Effector memory CD8-positive, alpha-beta T cell (primary cell): ENCODE measurements at places on chromosomes 4 and X.

DNA sequence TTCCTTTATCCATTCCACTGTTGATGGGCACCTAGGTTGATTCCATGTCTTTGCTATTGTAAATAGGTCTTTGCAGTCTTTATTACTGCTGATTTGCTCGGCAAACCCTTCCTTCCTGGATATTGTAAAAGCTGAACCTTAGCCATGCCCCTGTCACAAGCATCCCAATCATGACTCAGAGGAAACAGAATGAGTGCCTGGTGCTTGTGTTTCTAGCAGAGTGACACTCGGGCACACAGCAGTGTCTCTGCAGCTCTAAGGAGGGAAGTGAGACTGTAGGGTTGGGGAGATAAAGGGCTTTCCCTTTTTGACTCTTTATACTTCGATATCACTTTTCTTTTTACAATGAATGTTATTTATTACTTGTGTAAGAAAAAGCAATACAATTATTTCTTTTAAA, 83.3 kb downstream of the AKAP4 start:
- no peak for DNase-seq

- no peak for DNase-seq
These were observed 87.3 kb downstream of the PJA1 start for GRCh38 chrX:69077895-69078455.

- no peak for DNase-seq
These were observed 94.8 kb downstream of the RNF150 start for GRCh38 chr4:141038428-141038827.

- no peak for DNase-seq
These were observed 229.5 kb downstream of the GALNTL6 start for GRCh38 chr4:172042714-172043114.

GRCh38 chr4:48683784-48684666, 96.1 kb downstream of the FRYL start:
- no peak for DNase-seq

DNA sequence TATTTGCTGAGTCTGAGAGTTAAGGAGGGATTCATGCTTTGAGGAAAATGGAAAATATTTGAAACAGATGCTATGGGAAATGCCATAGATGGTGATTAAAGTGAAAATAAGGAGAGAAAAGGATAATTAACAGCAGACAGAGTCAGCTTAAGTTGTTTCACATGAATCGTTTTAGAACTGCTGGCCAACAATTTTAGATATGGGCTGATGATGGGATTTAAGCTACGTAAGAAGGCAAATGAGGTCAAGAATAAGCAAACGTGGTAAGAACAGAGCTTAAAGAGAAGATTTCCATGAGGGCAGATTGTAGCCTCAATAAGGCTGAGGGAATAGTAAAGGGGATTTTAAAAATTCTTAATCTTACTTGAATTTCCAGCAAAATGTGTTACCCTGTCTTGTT, 77.9 kb downstream of the MFAP3L start:
- DNase-seq, result no peak

DNA sequence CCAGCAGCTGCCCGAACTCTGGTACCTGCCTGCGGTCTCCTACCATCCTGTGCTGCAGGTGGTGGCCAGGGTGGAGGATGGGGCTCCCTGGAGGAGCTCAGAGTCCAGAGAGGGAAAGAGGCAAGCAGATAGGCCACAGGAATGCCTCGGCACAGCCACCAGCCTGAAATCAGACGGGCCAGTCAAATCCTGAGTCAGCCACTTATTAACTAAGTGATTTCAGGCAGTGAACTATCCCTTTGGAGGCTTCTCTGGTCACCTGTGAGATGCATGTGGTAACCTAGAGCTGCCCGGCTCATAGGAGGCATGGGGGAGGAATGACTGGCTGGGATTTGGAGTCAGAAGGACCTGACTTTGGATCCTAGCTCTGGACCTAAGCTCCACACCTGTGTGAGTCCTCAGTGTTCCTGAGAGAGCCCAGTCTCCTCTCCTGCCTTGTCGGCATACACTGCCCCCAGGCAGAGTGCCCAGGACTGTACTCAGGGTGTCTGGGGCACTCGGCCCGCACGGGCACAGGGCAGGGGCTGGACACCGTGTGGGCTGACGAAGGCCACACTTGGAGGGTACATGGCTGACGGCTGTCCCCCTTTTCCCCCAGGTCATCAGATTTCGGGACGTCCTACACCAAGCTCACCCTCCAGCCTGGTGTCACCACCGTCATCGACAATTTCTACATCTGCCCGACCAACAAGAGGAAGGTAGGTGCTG, 96.4 kb upstream of the PSAPL1 start:
- no peak for DNase-seq

- DNase-seq, result no peak
These were observed 326.5 kb downstream of the ASMT start for GRCh38 chrX:1941321-1941720.

DNA sequence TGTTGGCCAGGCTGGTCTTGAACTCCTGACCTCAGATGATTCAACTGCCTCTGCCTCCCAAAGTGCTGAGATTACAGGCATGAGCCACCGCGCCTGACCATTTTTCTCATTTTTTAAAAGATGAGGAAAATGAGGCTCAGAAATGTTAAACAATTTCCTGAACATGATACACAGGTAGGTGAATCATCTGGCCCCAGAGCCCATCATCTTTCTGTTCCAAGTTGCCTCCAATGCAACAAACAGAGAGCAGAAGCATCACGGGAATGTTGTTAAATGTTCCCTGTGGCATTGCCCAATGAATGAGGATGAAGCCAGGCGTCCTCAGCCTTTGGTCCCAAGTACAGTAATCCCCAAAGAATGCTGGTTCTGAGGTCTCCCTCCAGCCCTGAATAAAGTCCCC, 31.3 kb upstream of the ANXA5 start:
- no peak for DNase-seq

DNA sequence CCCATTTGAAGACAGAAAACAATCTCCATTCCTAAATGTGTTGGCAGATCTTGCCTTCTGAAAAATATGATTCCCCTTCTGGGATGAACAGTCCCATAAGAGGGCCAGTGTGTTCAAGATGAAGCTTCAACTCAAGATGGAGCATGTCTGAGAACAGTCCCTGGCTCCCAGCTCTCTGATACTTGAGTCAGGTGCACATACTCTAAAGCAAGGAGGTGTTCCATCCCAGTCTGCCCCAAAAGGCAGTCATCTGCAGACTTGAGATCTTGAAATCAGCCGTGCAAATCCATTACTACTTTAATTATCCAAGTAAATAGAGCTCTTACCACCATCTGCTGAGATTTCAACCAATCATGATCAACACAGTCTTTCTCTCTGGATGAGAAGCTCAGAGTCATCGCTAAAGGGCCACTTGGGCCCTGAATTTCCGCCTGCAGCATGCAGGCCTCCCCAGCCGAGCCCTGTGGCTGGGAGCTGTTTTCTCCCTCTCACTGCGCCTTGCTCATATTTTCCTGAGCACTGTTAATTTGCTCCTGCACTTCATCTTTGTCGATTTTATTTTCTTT, 22.2 kb downstream of the CCDC149 start:
- DNase-seq, result no peak

GRCh38 chr4:8269535-8270417, at the start of gene HTRA3:
TSS of gene HTRA3 (plus strand) at chr4:8269754. CDS start at chr4:8269969, 215 bp downstream.
- DNase-seq, result no peak

GRCh38 chrX:30489323-30489722, 88.2 kb downstream of the TASL start:
- DNase-seq, result no peak

- DNase-seq, result no peak
These were observed 106.2 kb upstream of the RAPGEF2 start for GRCh38 chr4:158996669-158997074.

DNA sequence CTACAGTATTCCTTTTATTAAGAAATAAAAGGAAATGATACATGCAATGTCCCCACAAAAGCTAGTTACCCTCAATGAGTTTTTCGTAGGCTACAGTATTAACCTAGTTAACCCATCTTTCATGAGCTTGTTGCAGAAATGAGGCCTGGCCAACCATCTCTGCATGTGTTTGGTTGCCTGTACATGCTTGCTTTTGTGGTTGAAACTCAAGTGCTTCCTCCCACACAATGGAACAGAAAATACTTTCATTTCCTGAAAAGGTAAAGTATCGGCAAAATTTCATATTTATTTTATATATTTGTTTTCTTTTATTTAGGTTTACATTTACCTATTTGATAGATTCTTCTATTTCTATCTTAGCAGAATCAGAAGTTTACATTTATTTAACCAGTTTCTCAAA, 214.6 kb upstream of the FAM241A start:
- no peak for DNase-seq

DNA sequence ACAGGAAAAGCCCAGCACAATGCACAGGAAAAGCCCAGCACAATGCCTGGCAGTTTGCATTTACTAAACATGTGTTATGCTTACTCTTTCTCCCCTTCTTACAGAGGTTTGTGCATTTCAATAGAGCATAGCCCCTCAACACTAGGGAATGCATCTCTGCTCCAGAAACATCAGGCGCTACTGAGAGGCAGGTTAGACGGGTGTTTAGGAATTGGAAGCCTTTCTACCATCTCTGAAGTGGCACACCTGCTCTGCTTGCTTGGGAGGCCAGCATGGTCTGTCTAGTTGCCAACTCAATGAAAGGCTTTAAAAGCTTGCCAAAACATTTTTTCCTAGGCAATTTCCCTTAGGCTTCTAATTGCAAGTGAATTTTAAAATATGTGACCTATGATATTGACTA, 55.7 kb downstream of the GRID2 start:
- no peak for DNase-seq

GRCh38 chr4:84433633-84434222, 65.4 kb downstream of the NKX6-1 start:
- DNase-seq, result no peak

GRCh38 chr4:153643406-153644383, 40.4 kb upstream of the TLR2 start:
- no peak for DNase-seq

DNA sequence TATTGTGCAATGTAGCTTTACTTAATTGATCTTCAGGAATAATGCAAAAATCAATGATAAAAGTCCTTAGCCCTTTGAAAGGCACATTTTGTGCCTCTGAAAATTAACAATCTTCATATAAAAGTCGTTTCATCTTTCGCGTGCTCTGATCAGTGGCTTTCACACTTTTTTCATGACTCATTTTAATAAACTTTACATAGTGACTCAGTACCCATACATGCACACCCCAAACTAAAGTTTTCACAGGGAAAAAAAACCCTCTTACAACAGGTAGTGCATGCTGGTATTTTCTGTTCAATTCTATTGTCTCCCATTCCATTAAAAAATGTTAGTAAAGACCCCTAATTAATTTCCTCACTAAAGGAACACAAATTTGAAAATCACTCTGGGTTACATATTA, 21.5 kb downstream of the RWDD4 start:
- no peak for DNase-seq

DNA sequence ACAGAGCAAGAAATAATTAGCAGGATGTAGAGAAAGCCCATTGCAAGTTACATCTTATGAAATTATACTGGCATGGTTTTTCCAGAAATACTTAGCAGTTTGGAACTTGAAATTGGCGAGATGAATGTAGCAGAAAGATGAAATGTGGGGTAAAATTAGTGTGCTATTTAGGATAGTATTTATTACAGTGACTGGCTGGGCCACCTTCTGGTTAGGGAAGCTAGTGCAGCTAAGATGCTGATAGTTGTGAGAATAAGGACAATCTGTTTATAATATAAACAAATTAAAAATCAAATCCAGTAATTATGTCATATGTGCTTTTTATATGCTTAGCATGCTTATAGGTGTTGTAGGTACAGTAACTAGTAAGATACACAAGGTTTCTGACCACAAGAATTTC, 74.8 kb downstream of the IL15 start:
- no peak for DNase-seq

- DNase-seq, result no peak
These were observed 3.1 kb upstream of the FGF16 start for GRCh38 chrX:77444075-77444474.

- no peak for DNase-seq
These were observed 38.1 kb upstream of the STIM2 start for GRCh38 chr4:26822546-26822945.

DNA sequence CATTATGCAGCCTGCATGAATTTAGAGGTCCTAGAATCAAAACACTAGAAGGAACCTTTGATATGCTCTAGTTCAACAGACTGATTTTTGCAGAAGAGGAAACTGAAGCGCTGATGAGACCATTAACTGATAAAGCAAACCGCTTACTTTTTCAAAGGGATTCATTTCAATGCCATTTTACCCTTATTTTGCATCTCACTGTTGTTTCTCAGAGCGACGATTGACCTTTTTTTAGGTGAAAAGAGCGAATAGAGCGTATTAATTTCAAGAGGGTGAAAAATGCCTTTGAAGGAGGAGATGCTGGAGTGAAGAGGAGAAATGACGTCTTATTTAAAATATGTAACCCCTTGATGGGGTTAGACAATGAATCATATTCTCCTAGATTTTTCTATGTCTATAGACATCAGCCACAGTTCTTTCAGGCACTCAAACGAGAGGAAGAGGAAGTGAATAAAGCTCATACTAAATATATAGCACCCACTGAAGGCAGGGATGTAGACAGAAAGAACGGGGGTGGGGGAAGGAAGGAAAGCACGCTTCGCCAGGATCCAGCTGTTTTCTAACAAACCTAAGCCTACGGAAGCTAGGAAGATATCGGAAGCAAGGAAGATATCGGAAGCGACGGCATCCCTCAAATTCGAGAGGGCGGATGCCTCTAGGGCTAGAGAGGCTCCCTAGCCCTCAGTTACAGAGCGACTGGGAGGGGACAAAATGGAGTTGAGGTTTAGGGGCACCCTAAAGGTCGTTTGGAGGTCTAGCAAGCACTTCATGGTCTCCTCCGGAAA, 848 bp downstream of the ACSL4 start:
- no peak for DNase-seq

GRCh38 chrX:120001787-120002186, 58.2 kb upstream of the NKAP start:
- no peak for DNase-seq

GRCh38 chrX:153582896-153583295, 16.0 kb downstream of the CCNQ start:
- DNase-seq, result peak; percentile 36

- no peak for DNase-seq
These were observed 60.3 kb upstream of the DDX3X start for GRCh38 chrX:41273638-41274037.

- DNase-seq, result no peak
These were observed 32.4 kb upstream of the CD99 start for GRCh38 chrX:2658585-2659292.

DNA sequence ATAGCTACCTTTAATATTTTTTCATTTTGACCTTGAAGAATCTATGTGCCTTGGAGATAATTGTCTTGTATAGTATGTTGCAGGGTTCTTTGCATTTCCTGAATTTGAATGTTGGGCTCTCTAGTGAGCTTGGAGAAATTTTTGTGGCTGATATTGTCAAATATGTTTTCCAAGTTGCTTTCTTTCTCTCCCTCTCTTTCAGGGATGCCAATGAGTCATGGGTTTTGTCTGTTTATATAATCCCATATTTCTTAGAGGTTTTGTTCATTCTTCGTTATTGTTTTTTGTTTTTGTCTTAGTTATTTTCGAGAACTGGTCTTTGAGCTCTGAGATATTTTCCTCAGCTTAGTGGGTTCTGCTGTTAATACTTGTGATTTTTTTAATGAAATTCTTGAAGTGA, 20.7 kb downstream of the RAB40AL start:
- DNase-seq, result no peak
